ENCODE measurements at places on chromosomes 2 and 18.

DNA sequence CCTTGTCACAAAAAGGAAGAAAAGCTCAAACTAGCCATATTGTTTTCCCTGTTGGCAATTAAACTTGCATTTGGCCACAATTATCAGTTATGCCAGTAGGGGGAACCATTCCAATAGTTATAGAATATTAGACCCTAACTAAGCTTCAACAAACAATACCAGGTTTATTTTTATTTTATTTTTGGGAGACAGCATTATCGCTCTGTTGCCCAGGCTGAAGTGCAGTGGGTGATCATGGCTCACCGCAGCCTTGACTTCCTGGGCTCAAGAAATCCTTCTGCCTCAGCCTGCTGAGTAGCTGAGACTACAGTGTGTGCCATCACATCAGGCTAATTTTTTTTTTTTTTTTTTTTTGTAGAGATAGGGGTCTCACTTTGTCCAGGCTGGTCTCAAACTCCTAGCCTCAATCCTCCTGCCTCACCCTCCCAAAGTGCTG is 102.1 kb downstream of the ATAD2B start:
- DNase-seq, result peak; percentile 51

- DNase-seq, result no peak
Observed at GRCh38 chr2:226759768-226760167, 39.9 kb downstream of the IRS1 start.

DNA sequence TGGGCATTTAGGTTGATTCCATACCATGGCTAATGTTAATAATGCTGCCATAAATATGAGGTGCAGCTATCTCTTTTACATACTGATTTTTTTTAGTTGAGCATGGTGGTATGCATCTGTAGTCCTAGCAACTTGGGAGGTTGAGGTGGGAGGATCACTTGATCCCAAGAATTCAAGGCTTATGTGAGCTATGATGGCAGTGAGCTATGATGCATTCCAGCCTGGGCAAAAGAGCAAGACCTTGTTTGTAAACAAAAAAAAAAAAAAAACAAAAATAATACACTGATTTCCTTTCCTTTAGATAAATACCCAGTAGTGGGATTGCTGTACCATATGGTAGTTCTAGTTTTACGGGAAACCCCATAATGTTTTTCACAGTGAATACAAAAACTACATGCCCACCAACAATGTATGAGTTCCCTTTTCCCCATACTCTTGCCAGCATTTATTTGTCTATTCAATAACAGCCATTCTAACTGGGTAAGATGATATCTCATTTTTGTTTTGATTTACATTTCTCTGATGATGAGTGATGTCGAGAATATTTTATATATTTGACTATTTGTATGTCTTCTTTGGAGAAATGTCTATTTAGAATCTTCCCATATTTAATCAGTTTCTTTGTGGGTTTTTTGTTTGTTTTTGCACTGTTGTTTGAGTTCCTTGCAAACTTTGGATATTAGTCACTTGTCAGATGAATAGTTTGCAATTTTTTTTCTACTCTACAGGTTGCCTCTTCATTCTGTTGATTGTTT is 281.0 kb upstream of the KYNU start:
- no peak for DNase-seq

DNA sequence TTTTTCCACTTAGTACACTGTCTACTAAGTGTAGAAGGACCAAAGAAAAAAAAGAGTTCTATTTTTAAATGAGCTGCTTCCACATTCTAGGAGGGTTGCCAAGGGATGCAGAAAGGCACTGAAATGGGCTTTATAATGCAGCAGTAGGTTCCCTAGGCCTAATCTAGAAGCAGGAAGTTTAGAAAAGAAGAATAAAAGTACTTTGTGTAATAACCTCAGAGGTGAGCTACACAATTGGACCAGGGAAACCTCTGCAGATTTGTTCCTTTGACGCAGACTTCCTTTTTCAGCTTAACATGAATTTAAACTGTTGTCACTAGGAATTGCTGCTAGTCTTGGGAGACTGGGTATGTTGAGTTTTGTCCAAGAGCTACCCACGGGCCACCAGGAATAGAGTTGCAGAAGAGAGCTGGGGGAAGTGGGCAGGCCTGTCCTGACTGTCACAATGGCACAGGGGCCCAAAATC is 34.6 kb upstream of the RAB1A start:
- DNase-seq, result no peak

GRCh38 chr2:45698554-45698953 is 47.1 kb downstream of the PRKCE start:
- DNase-seq, result no peak

- no peak for DNase-seq
Observed at GRCh38 chr2:96702098-96702785, 37.6 kb downstream of the LMAN2L start.

- DNase-seq, result peak; percentile 57
Observed at GRCh38 chr2:207768866-207769596, 675 bp downstream of the FZD5 start.

DNA sequence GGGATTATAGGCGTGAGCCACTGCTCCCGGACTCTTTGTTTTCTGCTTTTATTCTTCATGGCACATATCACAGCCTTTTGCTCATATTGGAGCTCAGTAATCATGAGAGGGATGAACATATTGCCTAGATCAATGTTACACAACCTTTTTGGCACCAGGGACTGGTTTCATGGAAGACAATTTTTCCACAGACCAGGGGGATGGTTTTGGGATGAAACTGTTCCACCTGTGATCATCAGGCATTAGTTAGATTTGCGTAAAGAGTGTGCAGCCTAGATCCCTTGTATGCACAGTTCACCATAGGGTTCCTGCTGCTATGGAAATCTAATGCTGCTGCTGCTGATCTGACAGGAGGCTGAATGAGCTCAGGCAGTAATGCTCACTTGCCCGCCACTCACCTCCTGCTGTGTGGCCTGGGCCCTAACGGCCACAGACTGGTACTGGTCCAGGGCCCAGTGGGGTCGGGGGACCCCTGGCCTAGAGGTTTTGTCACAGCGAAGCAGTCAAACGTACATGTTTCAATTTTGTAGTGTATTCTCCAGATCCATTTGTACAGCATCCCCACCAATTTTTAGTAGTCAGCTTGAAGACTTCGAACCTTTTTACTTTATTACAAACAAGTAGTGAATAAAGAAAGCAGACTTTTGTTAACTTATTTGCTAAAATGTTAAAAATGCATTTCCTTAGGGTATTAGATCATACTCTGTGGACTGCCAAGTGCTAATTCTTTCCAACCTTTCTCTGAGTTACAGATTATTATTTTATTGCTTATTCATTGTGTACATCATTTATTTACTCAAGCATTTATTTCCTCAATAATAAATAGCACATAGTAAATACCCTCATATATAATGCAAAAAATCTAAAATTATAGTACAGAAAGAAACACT is 6.2 kb downstream of the DAW1 start:
- no peak for DNase-seq

GRCh38 chr2:12202313-12203075 is 456.1 kb downstream of the LPIN1 start:
- DNase-seq, result no peak

DNA sequence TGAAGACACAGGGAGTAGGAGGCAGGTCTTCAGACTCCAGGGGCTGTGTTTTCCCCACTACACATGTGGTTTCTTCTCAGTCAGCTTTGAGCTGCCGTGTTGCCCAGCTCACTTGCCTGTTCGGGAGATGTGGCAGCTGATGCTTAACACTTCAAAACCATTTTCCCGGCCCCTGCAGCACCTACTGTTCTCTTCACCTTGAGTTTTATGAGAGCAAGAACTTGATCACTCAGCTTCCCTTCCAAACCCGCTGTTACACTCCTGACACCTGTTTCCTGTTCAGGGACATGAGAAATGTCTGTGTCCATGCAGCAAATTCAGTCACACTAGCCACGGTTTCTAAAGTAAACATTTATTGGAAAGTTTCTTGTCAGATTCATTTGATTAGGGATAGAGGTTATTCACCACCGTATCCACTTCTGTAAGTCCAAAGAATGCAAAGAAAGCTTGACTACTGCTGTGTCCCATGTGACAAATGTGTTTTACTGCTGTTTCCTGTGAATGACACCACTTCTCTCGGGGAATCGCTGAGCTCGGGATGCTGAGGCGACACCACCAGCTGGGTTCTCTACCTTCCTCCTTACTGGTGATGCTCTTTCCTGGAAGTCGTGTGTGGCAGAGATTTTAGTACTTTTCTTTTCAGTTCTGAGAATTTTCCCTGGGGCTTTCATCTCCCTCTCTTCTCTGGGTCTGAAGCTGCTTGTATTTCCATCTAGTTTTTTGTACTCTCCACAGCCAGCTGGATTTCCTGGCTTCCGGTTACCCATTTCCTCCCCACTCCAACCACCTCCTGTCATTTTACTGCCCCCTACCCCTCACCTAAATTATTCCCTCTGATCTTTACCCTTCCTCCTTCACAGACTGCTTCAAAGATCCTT is 91.7 kb downstream of the KLF7 start:
- DNase-seq, result peak; percentile 10

DNA sequence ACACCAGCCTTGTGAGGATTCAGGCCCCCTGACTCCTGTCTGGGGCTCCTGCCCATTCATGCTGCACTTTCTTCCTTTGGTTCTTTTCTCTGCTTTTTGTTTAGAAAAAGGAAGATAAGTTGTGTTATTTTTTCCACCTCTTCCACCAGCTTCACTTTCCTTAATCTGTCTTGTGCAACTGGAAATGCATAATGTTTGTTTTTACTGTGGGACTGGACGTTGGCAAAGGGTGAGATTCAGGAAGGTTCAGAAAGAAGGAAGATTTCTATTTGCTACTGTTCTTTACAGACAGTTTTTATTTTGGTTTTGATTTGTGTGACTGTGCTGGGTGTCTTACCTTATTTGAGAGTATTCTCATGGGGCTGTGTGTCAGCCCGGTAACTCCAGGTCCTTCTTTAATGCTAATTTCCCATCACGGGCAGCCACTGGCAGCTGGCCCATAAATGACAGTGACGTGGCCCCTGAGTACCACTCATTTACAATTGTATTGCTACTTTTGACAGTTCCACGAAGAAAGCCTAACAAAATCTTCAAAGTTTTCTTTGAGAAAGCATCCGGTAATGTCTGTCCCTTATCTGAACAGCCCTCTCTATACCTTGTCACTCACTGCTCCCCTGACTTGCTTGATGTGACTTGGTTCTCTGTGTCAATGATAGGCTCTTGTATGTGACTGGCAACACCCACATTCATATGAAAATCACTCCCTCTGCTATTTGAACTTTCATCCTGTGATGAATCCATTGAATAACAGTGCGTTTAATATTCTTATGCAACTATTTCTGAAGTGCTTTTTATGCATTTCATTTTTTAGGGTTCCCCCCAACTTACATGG is 32.7 kb downstream of the RHBDD1 start:
- no peak for DNase-seq

DNA sequence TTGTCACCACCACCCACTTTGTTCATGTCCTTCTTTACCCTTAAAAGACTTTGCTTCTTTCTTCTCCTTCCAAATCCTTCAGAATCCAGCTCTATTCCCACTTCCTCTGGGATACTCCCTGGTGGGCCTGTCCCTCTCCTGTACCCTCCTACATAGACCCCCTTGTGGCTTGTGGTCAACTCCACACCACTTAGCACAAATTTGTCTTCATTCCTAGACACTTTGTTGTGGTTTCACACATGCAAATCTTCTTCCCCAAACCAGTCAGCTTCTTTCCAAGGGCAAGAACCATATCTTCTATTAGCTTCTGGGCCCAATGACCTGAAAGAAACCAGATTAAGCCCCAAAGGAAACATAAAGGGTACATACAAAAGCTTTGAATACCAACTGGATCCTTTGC is 342.4 kb downstream of the TNS1 start:
- no peak for DNase-seq
